NCI-H446 (cell line): ENCODE measurements at places on chromosomes 2 and 18.

- no peak for DNase-seq
Observed at GRCh38 chr2:9297807-9298206, 91.2 kb downstream of the ASAP2 start.

DNA sequence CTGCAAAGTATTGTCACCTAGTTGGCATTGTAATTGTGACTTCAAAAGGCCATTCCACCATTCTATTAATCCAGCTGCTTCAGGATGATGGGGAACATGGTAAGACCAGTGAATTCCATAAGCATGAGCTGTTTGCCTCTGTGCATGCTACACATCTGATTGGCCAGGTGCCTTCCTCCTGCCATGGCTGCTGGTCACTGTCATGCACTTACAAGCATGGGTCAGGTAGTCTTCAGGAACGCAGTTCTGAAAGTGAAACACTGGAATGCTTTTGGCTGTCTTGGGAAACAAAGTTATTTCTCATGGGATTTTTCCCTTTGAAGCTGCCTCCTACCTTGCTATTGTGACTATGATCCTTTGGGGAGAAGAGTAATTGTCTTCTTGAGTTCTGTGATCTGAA, 267.6 kb downstream of the GBX2 start:
- DNase-seq, result no peak

DNA sequence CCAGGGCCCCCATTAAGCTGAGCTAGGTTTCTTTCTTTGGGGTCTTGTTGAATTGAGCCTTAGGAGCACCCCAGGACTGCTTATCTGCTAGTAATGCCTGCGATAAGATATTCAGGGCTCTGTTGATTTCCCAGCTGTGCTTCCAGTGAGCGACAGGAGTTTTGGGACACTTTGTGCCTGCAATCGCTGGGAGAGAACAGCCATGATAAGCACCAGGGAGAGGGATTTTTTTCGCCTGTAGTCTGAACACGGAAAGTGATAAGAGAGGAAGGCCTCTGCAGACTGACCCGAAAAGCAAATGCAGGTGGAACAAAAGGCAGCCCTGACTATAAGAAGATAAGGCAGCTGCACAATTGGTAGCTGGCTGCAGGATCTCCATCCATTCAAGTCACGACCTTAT, 244.3 kb downstream of the CNTNAP5 start:
- DNase-seq, result no peak

GRCh38 chr2:148459377-148459778, 185.2 kb upstream of the EPC2 start:
- no peak for DNase-seq

DNA sequence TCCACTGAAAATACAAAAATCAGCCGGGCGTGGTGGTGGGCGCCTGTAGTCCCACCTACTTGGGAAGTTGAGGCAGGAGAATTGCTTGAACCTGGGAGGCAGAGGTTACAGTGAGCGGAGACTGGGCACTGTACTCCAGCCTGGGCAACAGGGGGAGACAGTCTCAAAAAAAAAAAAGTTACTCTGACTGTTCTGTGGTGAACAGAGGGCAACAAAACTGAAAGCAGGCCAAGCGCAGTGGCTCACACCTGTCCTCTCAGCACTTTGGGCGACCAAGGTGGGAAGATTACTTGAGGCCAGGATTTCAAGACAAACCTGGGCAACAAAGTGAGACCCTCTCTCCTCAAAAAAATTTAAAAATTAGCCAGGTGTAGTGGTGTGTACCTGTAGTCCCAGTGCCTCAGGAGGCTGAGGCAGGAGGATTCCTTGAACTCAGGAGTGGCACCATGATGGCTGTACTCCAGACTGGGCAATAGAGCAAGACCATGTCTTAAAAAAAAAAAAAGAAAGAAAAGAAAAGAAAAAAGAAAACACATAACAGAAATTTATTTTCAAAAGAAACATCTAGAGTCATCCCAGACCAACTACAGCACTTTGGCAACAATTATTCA, 13.6 kb upstream of the RTN4 start:
- no peak for DNase-seq

DNA sequence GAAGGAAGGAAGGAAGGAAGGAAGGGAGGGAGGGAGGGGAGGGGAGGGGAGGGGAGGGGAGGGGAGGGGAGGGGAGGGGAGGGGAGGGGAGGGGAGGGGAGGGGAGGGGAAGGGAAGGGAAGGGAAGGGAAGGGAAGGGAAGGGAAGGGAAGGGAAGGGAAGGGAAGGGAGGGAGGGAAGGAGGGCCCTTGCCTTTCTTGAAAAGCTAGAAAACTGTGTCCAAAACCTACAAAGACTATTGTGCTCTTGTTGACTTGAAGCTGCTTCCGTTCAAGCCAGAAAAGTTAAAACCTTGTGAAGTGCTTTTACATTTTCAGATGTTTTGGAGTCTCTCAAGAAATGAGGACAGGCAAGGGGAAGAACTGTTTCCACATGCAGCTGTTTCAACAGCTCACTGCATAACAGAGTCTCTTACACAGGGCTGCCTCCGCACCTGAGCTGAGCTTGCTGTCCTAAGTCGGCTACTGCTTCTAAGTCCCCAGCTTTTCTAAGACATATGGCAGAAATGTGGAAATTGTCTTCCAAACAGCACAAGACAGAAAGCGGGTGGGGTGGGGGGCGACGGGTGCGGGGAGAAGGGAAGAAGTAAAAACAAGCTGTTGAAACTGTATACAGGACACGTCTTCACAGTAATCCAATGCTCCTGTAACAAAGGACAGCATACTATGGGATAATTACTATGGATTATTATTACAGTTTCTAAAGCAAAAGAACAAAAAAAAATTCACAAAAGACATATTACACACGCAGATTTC, 46.1 kb downstream of the BCL11A start:
- DNase-seq, result no peak

DNA sequence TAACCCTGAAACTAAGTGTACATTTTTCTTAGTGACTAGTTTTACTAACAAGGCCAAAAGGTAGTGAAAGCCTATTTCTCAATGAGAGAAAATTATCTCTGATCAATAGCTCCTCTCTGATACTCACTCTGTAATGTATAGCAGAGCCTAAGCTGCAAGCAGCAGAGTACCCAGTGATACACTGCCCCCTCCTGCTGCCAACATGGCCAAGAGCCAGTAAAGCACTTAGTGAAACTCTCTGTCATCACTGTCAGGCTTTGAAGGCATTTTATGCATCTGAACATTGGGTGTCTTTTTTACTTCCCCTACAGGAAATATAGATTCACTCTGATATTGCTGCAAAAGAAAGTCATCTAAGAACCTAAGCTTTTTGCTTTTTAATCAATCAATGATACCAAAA, 784.1 kb upstream of the CDH7 start:
- peak; percentile 88 for DNase-seq

GRCh38 chr2:129877289-129877741, 102.2 kb upstream of the RAB6C start:
- DNase-seq, result peak; percentile 84

DNA sequence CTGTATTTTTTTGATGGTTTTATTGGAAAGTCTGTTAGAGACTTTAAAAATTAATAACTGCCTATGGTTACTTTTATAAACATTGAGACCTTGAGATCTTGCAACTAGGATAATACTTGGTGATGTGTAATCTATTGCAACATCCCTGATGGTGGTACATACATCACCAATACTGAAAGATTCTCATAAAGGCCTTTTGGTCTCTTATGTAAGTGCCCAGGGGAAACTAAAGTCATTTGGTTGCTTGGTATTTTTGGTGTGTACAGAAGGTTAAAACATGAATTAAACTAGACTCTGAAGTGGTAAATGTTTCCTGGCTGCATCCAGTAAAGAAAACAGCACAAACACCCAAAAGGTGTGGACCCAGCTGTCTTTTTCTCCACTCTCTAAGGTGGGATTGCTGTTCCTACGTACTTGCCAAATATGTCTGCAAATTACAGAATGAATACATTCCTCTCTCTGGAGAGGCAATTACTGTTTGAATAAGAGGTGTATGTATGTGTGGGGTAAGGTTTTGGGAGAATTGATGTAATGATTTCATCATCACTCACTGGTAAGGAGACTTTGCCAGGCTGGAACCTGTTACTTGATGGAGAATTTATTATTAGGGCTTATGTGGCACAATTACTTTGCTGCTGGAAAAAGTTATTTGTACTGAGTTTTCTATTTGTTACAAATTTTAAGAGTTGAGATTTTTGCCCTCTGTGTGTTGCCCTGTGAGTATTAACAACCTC, 3.6 kb downstream of the B3GNT2 start:
- no peak for DNase-seq

- DNase-seq, result no peak
Observed at GRCh38 chr2:193251909-193252308, 1057.2 kb upstream of the TMEFF2 start.

DNA sequence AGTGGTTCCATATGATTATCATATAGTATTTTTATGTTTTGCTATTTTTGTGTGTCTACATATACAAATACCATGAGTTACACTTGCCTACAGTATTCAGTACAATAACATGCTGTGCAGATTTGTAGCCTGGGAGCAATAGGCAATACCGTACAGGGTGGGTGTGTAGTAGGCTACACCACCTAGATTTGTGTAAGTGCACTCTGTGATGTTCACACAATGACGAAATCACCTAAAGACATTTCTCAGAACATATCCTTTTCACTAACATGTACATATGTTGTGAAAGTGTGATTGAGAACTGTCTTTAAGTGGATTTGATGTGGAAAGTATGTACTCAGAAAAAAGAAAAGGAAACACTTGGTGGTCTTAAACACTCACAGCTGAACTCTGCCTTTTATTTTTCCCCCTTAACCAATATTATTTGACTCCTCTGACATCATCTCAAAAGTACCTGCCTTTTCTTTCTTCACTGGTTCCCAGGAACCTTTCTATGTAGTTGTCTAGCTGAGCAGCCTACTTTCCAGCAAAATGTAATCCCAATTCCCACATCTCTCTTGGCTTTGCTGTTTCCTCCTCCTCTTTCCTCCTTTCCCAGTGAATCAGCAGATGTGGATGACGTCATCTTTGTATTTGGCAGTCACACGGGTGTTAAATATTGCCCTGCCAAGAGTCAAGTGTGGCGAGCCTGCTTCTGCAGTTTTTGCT, 47.7 kb downstream of the OSBPL6 start:
- DNase-seq, result peak; percentile 93

GRCh38 chr18:70366174-70366573, 77.3 kb downstream of the SOCS6 start:
- no peak for DNase-seq

GRCh38 chr2:105802587-105802986, 57.9 kb downstream of the NCK2 start:
- no peak for DNase-seq

GRCh38 chr2:98473995-98474780, 29.5 kb downstream of the INPP4A start:
- no peak for DNase-seq

DNA sequence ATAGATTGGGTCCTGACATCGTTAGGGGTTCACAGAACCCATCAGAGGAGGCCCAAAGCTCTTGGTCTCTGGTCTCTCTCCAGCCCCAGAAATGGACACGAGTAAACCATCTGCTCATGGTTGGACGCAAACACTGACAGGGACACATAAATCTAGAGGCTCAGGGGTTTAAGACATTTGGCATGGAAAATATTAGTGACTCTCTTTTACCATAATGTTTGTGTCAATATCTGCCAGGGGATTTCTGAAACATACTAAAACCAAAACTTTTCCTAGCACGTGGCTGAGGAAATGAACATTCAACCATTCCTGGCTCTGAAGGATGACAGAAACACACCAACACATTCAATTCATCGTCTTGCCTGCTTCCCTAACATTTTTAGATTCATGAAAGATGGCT, 226.2 kb downstream of the SP3 start:
- no peak for DNase-seq

GRCh38 chr18:67621049-67621713, 104.7 kb upstream of the DSEL start:
- DNase-seq, result no peak

DNA sequence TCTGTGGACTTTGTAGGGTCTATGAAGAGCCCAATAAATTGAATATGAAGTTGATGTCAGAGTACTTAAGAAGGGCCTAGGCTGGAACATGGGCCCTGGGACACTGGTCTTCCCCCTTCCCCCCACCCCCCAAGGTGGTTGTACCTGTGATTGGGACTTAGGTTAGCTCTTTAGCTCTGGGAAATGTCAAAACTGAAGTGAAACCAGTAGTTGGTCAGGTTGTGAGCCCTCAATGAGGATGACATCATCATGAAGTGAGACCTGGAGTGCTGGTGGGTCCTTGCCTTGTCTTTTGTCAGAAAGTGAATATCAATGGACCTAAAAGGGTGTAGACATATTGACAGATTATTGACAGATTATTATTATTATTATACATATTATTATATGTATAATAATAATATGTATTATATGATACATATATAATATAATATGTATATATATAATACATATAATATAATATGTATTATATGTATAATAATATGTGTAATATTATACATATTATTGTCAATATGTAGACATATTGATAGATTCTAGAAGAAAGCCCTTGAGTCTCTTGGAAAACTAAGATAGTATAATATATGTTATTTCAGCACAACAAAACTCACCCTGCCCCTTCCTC, 5.4 kb downstream of the MARS2 start:
- no peak for DNase-seq

DNA sequence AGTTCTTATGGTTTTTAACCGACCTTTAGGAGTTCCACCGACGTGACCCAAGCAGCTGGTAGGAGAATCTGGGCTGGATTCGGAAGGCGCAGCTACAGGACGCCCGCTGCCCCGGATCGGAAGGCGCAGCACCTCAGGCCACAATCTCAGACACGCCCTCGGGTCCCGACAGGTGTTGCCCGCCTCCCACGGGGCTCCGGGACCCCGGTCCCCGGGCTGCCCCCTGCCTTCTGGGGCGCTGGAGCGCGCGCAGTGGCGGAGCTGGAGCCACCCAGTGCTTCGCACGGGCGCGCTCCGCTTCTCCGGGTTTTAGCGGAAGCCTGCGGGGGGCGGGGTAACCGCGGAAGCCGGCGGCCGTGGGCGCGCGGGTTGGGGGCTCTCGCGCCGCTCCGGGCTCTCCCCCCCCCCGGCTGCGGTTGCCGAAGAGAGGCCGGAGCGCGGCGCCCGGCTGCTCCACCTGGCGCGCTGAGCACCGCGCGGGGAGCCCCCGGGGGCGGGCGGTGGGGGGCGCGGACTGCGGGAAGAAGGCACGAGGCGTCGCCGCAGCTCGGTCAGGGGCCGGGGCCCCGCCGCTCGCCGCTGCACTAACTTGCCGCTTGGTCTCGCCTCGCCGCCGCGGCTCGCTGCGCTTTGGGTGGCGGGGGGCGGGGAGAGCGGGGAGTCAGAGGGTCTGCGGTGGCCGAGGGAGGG, 718.8 kb downstream of the DPP10 start:
- DNase-seq, result no peak

GRCh38 chr2:171798156-171798820, 95.8 kb downstream of the SLC25A12 start:
- DNase-seq, result no peak

DNA sequence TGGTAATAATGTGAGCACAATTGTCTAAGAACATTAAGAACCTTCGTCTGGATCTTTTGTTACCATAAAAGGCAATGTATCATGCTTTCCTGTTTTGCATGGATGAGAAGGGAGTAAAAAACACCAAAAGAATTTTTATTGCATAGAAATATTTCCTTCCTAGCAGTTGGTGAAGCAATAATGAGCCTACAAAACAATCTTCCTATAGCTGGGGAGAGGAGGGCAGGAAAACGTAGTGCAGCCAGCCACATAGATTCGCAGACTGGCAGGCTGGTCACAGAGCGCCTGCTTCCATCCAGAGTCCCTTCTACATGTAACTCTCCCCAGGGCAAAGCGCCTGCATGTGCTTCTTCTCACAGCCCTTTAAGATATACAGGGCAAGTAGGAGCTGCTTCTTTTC, 190.4 kb downstream of the BABAM2 start:
- DNase-seq, result no peak
